Germinal center (tissue), 1 donor: ENCODE measurements at places on chromosomes 11 and 22.

DNA sequence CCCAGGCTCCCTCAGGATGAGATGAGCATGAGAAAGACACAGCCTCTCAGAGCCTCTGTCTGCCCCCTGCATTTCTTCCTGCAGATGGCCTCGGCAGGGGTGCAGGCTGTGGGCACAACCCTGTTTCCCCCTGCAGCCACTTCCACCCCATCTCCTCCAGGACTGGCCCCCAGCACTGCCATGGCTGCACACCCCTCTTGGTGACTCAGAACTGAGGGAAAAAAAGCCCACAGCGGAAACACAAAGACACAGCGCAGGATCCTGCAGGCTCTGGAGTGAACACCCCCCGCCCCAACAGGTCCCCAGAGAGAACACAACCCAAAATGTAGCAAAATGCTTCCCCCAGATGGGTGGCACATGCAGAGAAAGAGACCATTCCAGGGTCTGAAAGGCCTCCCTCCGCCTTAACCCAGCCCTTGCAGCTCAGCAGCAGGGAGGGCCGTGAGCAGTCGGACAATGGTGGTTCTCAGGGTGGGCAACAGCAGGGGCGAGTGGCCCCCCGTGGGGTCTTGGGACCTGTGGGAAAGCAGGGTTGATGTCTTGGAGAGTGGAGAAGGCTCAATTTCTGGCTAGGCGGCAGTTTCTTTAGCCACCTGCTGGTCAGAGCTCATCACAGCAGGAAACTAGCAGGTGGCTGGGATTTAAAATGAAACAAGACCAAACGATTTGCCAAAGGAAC lies 8.0 kb downstream of the TUBGCP6 start:
- no peak for DNase-seq

- DNase-seq, result no peak
Observed at GRCh38 chr11:63583357-63583677, 20.1 kb upstream of the PLAAT2 start.

DNA sequence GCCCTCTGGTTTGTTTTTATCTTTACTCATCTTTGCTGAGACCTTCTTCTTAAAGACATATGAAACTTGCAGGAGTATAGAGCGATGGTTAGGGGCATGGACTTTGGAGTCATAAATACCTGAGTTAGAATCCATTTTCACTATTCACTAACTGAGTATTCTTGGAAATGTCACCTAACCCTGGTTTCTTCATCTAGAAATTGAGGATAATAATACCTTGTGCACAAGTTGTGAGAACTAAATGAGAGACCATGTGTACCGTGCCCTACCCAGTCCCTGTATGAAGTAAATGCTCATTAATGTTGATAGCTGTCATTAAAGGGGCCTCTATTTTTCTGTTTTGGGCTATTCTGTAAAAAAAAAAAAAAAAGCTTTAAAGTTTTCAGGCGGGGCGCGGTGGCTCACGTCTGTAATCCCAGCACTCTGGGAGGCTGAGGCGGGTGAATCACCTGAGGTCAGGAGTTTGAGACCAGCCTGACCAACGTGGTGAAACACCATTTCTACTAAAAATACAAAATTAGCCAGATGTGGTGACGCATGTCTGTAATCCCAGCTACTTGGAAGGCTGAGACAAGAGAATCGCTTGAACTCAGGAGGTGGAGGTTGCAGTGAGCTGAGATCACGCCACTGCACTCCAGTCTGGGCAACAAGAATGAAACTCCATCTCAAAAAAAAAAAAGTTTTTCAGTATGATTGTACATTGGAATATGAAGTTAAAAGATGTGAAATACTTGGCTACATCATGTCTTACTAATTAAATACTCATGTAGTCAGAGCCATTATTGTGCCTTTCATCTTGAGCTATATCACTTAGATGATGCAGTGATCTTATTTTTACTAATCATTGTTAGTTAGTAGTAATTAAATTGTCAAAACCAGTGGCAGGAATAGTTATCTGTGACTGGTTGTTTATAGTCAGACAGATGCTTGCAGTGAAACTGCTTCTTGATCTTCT lies 95.0 kb downstream of the AMOTL1 start:
- DNase-seq, result no peak

DNA sequence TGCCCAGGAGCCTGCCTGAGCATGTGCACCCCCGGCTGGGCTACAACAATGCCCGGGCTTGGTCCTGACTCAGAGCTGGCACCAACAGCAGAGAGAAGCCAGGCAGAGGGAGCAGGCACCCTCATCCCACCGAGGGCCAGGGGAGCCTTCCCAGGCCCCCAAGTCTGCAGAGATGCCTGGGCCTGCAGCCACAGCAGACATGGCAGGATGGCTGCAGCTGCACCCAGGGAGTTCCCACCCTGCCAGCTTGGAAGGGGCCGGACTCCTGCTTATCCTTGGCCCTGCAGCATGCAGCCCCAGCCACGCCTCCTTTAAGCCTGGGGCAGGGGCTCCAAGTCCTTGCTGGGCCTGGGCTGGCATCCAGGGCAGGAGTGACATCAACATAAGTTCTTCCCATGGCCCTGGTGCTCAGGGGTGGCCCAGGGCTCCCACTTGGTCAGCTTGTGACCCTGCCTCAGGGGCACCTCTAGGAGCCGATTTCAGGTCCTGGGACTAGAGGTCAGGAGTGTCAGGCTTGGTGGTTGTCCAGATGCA lies 26.7 kb downstream of the OR10D3 start:
- DNase-seq, result no peak

GRCh38 chr11:32436751-32437494 lies 1.6 kb upstream of the WT1 start:
- no peak for DNase-seq

DNA sequence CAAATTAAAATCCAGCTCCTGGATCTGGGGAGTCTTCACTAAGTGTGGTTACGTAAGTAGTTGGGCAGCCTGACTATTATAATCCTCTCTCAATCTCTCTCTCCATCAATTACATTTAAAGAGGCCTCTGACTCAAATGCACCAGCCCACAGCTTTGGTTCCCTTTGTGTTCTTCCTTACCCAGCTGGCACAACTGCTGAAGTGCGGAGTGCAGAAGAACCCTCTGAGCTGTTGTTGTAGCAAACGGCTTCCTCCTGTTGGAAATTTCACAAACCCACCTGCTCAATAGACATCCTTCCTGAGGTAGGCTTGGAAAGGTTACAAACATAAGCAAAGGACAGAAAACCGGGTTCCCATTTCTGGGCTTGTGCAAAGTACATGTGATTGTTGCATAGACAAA lies 17.0 kb upstream of the SORL1 start:
- no peak for DNase-seq

- no peak for DNase-seq
Observed at GRCh38 chr11:16015741-16016467, 340.4 kb downstream of the SOX6 start.
